ENCODE measurements at places on chromosomes 2 and 18.

- no peak for DNase-seq
These were observed 47.3 kb upstream of the SERPINE2 start for GRCh38 chr2:224086226-224086914.

DNA sequence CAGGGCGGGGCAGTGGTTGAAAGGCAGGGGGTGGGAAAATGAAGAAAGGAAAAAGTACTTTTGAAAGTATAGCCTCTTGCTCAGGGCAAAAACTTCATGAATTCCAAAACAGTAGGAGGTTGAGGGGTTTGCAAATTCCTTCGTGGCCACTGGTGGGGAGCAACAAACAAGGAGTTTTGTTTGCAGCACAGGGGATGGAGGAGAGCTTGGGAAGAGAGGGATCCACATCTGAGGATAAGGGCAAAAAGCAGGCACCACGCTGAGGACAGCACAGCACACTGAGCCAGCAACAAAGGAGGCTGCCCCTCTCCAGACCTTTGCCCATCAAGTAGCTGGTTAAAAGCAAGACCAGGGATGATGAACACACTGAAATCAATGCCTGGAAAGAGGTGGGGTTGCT, 148.9 kb downstream of the TCF4 start:
- no peak for DNase-seq

- DNase-seq = no peak
These were observed 133.7 kb downstream of the ALPK2 start for GRCh38 chr18:58495207-58495606.

- no peak for DNase-seq
These were observed 119.2 kb upstream of the CCDC68 start for GRCh38 chr18:55078303-55078932.

DNA sequence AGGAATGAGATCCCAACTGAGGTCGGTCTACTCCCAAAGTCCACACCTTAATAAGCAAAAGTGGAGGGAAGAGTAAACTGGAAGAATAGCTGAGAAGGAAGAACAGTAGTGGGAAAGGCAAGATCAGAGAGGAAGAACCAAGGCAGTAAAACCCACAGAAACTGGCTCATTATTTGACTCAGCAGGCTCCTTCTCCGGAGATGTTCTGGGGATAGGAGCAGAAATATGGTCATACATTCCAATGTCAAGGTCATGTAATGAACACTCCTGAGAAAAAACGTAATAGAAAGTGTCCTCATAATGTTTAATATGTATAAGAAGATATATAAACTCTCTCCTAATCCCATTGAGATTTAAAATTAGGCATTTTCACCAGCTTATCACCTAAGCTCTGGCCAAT, 39.5 kb downstream of the STK39 start:
- DNase-seq = no peak

- no peak for DNase-seq
These were observed 7.0 kb upstream of the HS6ST1 start for GRCh38 chr2:128325611-128326181.

GRCh38 chr18:39168723-39169122, 1603.1 kb upstream of the CELF4 start:
- no peak for DNase-seq

DNA sequence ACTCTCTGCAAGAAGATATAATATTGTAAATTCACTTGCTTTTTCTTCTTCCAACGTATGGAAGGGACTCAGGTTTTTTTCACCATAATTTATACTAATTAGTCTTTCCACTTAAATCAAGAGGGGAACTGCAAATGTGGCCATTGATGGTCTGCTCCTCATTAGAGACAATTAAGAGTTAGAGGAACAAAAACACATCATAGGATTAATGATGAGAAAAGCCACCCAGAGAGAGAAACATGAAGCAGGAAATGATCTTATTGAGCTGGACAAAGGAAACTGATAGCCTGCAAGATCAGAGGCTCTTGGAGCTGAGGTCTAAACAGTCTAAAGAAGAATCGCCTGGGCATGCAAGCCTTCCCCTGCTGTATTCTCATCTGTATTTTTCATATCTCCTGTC, 151.2 kb upstream of the NRP2 start:
- DNase-seq = no peak

GRCh38 chr18:111306-112014, 46.9 kb upstream of the USP14 start:
- DNase-seq = peak; percentile 63

GRCh38 chr2:18402831-18403230, 157.6 kb downstream of the RDH14 start:
- no peak for DNase-seq

GRCh38 chr2:98505311-98505808, 60.7 kb downstream of the INPP4A start:
- peak; percentile 46 for DNase-seq

DNA sequence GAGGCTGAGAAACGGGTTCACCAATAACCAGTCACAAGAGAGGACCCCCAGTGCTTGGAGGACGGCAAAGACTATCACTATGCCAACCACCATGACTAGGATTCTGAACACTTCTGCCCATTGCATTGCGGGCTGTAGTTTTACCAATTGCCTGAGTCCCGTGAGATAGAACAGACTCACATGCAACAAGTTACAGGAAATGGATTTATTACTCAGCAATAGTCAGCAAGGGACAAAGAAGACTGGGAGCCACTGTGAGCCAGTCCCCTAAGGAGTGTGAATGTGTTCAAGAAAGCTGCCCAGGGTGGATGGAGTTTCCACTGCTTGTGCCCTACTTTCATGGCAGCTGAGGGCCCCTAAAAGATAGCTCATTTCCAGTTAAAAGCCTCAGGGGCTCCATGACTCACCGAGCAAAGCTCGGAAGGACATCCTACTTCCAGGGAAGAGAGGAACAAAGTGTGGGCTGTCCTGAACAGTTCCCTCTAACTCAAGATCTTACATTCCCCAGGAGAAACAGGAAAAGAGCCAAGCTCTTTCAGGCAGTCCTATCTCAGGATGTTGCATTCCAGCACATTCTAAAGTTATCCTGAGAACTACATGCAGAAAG, 54.4 kb downstream of the SLC4A3 start:
- DNase-seq = no peak

DNA sequence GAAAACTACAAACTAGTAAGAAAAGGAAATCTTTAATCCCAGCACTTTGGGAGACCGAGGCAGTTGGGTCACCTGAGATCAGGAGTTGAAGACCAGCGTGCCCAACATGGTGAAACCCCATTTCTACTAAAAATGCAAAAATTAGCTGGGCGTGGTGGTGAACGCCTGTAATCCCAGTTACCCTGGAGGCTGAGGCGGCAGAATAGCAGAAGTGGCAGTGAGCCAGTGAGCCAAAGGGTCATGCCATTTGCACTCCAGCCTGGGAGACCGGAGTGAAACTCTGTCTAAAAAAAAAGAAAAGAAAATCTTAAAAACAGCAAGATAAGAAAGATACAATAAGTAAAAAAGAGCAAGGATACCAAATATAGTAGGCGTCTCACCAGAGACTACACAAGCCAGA, 502.9 kb upstream of the ID2 start:
- DNase-seq = no peak

- no peak for DNase-seq
These were observed 24.8 kb downstream of the SANBR start for GRCh38 chr2:61090386-61090921.

GRCh38 chr2:241498115-241499070, 10.0 kb downstream of the STK25 start:
- no peak for DNase-seq

DNA sequence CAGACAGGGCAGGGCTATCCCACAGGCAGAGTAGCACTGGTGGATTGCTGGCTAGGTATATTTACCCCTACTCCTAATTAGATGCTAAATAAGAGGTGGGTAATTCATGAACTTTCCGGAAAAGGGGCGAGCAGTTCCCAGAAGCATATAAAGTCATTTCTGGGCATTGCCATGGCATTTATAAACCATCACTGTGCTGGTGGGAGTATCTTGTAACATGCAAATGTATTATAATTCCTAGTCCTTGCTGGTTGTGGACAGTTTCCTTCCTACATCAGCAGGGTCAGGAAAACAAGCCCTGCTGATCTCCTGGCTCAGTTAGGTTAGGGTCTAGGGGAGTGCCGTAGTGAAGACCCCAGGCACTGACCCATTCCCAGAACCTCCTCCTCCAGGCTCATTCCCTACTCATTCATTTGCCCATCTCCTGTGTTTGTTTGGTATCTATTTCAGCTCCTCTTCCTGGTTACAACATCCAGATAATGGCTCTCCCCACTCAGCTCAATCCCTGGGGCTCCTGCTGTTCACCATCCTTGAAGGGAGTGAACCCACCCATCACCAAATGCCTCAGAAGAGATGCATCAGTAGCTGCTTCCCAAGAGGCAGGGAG, 282.7 kb downstream of the SRBD1 start:
- no peak for DNase-seq

DNA sequence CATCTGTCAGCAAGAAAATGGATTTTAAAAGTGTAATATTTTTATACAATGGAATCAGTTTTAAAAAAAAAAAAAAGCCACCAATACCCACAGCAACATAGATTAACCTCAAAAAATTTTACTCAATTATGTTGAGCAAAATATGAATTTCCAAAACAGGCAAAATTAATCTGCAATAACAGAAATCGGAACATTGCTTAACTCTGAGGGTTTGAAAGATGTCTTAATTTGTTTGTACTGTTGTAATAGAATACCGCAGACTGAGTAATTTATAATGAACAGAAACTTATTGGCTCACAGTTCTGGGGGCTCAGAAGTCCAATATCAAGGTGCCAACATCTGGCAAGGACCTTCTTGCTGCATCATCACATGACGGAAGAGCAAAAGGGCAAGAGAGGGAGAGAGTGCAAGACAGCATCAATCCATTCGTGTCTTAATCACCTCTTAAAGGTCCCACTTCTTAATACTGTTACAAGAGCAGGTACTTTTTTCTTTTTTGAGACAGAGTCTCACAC, 31.8 kb upstream of the TNFAIP6 start:
- DNase-seq = no peak

GRCh38 chr2:177348118-177348654, 44.4 kb upstream of the AGPS start:
- DNase-seq = no peak

- no peak for DNase-seq
These were observed 386.2 kb downstream of the SETBP1 start for GRCh38 chr18:45066886-45067285.

GRCh38 chr2:67032076-67032475, 365.1 kb upstream of the ETAA1 start:
- no peak for DNase-seq

GRCh38 chr2:23824777-23825212, 102.1 kb downstream of the ATAD2B start:
- peak; percentile 54 for DNase-seq

DNA sequence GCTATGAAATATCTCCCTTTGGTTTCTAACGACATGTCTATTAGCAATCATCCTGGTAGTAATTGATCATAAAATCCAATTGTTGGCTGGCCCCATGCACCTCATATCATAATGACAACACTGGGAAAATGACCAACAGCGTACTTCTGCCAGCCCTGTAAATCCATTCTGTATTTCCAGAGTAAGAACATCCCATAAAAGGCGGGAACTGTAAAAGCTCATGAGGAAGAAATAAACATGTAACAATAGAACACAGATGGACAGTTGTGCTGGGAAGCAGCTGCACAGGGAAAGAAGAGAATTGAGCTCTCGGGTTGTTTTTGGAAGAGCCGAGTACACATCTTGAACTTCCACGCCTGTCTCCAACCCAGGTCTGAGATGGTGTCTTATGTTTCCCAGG, 218.7 kb downstream of the CMPK2 start:
- no peak for DNase-seq

DNA sequence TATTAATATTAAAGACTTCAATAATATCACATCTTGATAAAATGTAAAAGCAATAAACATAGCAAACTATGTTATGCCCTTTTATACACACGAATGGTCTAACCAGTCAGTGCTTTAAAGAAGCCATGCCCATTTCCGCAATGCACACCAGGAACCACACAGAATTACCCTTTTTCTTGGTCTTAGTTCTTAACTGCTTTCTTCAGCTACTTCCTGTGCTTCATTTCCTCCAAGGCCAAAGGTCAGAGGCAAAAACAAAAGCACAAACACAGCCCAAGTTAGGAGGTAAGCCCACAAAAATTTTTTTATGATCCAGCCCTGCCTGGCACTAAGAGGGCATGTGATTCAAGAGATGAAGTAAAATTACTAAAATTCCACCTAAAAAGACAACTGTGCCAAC, 267.2 kb downstream of the FBXO15 start:
- DNase-seq = no peak

- no peak for DNase-seq
These were observed 118.9 kb upstream of the CCDC150 start for GRCh38 chr2:196520605-196521004.

GRCh38 chr2:222944552-222944951, 83.7 kb downstream of the ACSL3 start:
- DNase-seq = no peak

DNA sequence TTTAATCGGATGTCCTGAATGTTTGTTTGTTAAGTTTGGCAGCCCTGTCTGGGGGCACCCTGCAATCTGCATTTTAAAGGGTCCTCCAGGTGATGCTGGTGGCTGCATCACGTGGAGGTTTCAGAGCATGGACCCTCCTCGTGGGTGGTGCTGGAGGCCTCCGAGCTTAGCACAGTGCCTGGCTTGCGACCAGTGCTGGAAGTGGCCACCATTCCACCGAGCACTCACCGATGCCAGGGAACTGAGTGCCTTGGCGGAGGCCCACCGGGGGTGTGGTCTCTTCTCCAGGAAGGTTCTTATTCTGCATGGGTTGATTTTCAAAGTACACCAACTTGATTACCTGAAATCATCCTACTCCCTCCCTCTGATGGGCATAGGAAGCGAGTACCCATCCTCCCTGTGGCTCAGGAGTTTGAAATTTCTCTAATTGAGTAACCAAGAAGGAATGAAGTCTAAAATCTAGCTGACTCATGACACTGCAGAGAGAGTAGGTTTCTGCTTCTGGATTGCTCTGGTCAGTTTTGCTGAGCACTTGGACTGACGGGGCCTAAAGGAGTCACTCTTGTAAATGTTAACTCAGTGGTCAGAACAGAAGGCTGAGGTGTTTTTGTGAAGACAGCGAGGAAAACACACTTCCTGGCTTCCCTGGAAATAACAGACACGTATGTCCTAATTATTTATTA, 58.1 kb upstream of the SLC66A3 start:
- no peak for DNase-seq

- DNase-seq = no peak
These were observed at the start of gene LYPD6 for GRCh38 chr2:149330127-149331022. Gene LYPD6 (plus strand): TSS chr2:149330587. CDS start chr2:149437709, 107,122 bp downstream.

DNA sequence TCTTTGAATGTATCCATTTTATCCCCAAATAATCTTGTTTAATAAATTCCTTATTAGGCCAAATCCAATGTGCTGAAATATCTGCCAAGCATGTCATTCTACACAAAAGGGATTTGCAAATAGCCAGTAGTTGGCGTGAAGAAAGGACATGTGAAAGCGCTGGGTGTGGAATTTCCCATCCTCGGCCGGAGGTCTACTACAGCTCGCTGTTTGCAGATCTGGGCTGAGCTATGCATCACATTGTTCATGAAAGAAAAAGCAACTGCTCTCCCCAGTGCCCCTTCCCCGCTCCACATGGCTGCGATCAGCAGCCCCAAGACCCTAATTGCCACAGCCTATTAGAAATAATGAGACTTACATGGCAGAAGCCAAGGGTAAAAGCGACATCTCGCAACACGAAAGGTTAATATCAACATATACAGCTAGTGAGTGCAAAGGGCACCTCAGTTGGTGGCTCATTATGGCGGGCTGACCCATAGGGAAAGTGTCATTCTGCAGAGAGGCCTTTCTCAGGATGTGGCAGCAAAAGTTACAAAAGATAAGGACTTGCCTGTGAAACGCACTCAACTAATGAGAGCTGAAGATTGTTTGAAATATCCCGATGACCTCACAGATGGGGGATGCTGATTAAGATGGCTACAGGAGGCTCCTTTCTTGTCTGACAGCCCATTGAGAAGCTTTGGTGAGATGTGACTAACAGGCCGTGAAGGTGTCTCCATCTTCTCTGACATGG, 126.9 kb upstream of the CYP1B1 start:
- DNase-seq = no peak
